ENCODE measurements at places on chromosomes 1 and 21.

DNA sequence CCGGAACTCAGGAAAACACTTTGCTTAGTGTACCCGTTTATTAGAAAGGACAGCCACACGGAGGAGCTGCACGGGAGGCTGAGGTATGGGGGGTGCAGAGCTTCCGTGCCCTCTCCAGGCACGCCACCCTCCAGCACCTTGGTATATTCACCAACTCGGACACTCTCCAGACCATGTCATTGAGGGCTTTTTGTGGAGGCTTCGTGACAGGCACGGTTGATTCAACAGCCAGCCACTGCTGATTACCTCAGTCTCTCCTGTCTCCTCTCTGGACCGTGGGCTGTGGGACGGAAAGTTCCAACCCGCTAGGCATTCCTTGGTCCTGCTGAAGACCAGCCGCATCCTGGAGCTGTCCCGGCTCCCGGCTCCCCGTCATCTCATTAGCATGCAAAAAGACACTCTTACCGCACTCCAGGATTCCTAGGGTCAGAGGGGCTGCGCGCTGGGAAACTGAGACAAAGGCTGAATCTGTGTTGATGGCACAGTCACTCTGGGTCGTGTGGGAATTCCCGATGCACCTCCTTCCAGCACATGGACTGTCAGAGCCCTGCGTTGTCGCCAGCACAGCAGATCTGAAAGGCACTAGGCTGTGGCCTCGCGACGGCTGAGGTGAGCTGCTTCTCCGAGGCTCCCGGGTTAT is 65.6 kb downstream of the PRKCZ start:
- no peak for DNase-seq

GRCh38 chr1:214471458-214471857 is 79.9 kb downstream of the PTPN14 start:
- no peak for DNase-seq

DNA sequence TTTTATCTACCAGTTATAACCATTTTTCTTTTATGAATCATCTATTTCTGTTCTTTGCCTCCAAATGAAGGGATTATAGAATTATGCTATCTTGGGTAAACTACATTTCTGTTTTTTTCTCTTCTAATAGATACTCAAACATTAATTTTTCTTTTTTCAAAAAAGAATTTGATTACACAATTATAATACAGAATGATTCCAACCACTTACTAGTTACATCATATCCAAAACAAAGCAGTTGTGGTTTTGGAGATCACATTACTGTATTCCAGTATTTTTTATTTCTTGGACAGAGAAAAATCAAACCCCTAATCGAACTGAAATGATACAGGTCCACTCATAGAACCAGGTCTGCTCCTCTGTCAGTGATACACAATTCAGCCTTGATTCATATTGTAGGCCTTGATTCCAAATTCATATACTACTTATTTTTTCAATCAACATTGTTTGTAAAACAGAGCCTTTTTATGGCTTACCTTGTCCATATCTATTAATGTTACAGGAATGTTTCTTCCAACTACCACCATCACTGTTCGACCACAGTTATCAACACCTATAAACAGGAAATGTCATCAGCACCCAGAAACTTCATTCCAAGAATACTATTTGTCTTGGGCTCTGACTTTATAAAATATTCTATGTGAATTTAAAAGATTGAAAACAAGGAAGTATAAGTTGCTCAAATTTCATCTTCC is 43.2 kb downstream of the GDAP2 start:
- DNase-seq: no peak

DNA sequence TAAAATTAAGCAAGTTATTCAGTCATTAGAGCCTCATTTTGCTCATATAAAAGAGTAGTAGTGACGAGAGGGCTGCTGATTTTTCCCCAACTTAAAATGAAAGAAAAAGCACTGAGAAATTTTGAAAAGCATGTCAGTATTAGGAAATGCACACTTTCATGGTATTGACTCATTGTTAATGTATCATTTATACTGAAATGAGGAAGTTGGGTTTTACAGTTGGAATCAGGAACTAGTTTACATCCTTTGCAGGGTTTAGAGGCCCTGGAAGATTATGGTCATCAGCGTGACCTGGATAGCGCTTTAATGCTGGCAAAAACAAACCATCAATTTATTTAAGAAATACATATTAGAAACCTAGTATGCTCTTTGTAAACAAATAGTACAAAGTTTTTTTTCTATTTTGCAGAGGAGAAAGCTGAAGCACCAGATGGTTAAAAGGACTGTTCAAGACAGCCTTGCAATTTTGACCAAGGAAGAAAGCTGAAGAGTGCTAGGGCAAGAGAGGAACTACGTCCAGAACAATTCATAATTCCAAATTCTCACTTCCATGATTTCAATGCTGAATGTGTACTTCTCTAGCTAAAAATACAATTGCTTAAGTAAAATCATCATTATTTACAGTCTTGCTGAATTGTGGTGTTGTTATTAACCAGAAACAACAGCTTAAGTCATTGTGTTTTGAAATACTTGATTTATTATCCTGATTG is 94.8 kb upstream of the SGIP1 start:
- DNase-seq: no peak

DNA sequence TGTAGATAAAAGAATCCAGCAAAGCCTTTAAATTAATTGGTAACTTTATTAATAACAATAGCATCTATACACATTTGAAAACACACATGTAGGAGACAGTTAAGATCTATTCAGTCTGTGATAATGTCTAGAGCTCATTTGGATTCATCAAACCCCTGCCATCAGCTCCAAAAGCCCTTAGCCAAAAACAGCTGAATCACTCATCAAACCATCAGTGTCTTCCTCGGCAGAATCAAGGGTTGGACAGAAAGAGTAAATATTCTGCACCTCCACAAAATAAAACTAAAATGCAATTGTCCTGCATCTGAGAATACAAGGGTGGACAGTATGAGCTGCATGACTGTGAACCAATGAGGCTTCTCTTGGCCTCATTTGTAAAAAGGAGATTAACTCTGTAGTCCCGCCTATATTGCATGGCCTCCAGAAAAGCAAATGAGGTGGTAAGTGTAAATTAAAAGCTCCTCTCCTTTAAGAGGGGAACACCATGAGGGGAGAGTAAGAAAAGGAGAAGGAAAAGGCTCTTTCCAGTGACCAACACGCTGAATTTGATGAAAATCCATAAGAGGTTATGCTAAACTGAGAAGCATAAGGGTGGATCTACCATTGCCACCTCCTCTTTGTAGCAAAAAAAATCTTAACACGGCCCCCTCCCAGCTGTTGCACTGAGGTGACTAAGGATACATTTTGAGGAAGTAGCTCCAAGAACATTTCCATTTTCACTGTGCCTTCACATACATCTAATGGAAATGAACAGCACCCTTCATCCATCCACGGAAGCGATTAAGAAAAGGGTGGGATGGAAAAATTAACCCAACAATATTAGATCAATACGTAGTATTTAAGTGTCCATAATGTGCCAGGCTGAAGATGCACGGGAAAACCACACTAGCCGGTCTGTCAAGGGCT is 14.7 kb upstream of the BOLA1 start:
- peak; percentile 36 for DNase-seq

GRCh38 chr1:231590453-231591198 is 36.0 kb upstream of the DISC1 start:
- DNase-seq: peak; percentile 27

DNA sequence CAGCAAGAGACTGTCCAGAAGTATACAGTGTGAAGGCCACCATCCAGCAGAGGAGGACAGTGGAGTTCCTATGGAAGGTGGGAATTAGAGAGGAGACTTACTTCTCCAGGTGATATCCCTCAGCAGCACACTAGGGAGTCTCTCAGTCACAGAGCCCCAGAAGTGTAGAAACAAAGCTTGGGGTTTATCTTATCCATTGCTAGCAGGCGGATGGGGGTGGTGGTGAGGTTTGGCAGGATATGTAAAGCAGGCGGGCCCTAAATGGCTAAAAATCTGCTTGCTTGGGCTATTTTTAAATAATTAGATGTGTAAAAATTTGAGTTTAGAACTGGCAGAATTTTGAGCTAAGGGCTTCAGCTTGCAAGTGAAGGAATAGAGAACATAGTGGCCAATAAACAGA is 50.1 kb upstream of the RGS18 start:
- DNase-seq: no peak

DNA sequence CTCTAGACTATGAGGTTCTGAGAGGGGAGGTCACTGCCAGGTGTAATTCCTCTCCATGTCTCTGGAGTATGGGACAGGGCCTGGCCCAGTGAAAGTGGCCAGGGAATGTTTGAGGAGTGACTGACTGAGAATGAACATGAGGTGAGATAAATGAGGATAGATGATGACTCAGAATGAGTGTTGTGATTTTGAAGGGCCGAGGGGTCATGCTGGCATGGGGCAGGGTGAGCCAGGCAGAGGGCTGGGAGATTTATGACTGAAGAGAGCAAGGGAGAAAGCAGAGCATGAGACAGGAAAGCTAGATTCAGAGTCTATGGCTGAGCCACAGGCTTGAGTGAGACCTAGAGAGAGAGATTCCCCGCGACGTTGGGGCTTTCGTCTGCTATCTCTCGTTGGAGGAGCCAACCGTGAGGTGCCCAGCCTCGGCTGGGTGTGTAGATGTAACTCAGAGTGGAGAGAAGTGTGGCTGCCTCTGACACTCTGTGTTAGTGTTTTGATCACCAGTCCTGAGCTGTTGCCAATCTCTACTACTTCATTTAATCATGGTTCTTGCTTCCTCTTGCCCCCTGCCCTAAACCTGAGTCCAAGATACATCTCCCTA is 50.1 kb downstream of the FOXD2 start:
- DNase-seq: no peak

DNA sequence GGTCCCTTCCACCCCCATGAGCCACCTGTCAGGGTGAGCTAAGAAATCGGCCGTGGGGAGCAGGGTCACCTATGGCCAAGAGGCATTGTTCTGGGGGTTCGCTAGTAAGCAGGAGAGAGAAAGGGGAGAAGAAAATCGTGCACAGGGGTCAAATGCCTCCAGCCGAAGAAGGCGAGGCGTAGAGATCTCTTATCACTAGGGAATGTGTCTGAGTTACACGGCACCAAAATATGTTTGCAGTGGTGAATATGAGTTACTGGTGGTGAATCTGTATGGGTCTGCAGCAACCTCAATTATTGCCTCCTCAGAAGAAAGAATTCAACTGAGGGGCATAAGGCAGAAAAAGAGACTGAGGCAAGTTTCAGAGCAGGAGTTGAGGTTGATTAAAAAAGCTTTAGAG is 54.2 kb upstream of the RABGAP1L start:
- no peak for DNase-seq

DNA sequence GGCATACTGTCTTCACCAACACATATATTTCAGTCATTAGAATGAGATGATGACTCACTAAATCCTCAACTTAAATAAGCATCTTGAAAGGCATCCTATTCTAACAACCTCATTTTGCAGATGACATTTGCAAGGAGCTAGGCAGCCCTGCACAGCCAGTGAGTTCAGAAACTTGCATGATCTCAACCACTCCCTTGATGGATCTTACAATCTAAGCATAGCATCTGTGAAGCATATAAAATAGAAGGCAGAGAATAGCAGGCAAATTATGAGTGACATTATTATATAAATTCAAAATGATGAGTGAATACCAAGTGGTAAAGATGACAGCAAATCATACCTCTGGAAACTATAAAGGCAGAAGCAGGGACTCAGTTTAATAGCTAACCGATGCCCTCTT is 31.6 kb downstream of the KRTAP20-3 start:
- no peak for DNase-seq

DNA sequence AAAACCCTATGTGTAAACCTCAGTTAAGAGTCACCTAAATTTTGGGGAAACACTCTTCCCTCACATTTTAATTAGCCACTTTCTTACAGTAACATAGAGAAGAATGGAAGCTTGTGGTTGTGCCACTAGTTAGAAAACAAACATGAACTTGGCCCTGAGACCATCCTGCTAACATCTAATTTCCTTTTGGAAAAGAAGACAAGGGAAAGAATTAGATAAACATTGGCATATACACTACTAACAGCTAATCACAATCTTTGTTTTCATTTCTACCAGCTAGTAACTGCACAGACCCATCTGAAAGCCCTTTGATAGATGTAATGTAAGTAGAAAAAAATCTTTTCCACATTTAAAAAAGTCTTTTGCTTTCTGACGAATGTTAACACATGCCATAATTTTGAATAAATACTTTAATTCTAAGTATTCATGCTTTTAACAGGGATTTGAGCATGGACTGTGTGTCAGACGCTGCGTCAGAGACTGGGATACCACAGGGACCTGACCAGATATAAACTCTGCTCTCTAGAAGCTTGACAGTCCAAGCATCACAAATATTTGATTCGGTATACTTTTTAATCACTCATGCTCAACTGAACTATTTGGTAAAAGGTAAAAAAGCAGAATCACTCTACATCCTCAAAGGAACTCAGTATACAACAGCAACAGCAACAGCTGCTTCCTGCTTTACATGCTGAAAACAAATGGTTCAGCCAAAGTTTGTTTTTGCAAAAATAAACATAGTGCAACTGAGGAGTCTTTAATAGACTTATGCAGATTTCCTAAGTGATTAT is 30.2 kb downstream of the DPH5 start:
- no peak for DNase-seq

DNA sequence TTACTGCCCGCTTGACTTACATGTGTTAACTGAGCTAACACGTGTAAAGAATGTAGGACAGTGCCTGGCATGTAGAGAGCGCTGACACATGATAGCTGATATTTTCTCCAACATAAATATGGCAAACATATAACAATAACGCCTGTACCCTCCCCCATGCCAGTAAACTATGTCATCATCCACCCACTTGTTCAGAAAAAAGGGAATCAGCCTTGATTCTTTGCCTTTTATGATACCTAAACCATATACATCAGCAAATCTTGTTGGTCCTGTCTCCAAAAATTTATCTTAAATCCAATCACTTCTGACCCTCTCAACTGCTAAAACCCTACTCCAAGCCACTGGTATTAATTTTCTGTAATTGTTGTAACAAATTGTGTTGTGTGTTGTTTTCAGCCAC is 1.1 kb upstream of the ZNF692 start:
- no peak for DNase-seq

Measured in stimulated activated CD4-positive, alpha-beta T cell treated with anti-CD3 and anti-CD28 coated beads, Interleukin-1b, Interleukin-23, amount 100 ng/mL, for 48 hours (primary cell).